ENCODE measurements at places on chromosomes 3 and 15.
A peak's percentile ranks its signal among the peaks of the same experiment; 100 is the strongest.

DNA sequence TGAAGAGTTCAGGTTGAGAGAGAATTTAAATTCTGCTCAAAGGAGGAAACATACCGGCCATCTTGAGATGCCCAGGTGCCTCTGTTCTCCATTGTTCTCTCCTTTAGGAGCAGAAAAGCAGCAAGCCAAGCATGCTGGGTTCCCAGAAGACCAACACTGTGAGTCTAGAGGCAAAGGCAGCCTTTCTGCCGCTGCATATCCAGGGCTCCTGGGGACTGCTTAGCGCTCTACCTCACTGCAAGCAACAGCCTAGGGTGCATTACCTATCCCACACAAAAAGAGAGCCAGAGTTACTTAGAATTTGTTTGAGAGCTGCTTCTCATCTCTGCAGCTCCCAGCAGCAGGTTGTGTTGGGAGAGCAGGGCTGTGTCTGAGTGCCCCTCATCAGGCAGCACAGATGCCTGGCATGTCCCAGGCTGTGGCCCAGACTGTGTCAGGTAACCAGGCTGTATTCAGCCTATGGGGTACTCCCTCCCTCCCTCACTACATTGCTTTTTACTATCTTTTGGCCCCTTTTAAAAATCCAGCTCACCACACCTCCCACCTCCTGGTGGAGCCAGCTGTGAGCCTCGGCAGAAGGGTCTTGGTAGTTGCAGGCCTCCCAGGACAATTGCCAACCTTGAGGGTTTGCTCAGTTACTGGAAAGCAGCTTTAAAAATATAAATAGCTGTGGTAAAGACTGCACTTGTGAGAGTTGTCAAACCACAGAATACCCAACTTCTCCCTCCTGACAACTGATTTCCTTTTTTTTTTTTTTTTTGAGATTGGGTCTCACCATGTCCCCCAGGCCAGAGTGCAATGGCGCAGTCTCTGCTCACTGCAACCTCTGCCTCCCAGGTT is 30.2 kb downstream of the BCL2L10 start:
- peak; percentile 71 for DNase-seq

- DNase-seq, result no peak
Measured at GRCh38 chr3:197007296-197007940, 22.2 kb downstream of the MELTF start.

DNA sequence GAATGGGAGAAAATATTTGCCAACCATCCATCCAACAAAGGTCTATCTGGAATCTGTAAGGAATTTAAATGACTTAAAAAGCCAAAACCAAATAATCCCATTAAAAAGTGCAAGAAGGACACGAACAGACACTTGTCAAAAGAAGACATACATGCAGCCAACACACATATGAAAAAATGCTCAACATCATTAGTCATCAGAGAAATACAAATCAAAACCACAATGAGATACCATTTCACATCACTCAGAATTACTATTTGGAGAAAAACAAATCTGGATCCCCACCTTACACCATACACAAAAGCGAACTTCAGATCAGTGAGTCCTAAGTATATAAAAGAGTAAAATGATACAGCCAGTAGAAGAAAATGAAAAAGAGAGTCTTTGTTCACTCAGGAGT is 58.6 kb upstream of the MNS1 start:
- no peak for DNase-seq

GRCh38 chr3:9944271-9944670 is 7.9 kb downstream of the PRRT3 start:
- DNase-seq, result no peak

- no peak for DNase-seq
Measured at GRCh38 chr3:82384181-82384580, 622.7 kb upstream of the GBE1 start.

DNA sequence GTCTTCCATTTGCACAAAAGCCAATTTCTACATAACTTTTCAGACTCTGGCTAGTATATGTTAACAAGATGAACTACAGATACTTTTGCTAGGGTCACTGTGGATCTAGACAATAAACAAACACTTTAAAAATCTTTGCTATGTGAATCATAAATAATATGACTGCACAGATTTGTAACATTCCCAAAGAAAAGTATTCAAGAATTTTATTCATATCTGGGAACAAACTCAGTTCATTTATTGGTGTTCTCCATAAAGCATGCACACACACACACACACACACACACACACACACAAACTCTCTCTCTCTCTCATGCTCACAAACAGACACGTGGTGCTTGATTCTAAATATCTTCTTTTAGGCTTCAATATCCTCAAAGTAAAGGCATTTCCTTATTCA is 18.8 kb upstream of the THRB start:
- no peak for DNase-seq
